MCF 10A (cell line): ENCODE measurements at places on chromosomes 3 and 15.

GRCh38 chr15:48145923-48146322 lies 25.1 kb downstream of the SLC24A5 start:
- DNase-seq = no peak

DNA sequence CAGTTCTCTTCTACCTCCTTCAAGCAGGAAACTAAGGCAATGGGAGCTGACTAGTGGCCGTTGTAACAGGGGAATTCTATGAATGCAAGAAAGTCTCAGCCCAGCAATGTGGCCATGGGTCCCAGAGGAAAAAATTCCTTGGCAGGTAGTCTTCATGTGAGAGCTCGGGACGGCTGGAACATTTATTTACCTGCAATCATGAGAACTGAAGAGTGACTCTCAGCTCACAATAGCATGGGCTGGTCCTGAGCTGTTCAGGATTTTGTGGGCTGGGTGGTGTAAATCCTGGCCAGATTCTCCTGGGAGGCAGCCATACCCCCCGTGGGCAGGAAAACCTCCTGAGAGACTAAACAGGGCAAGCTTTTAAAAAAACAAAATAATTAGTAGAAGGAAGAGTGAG lies 330.3 kb upstream of the CTNNB1 start:
- DNase-seq = no peak

- no peak for DNase-seq
Observed at GRCh38 chr15:101457696-101458095, 31.8 kb downstream of the PCSK6 start.

DNA sequence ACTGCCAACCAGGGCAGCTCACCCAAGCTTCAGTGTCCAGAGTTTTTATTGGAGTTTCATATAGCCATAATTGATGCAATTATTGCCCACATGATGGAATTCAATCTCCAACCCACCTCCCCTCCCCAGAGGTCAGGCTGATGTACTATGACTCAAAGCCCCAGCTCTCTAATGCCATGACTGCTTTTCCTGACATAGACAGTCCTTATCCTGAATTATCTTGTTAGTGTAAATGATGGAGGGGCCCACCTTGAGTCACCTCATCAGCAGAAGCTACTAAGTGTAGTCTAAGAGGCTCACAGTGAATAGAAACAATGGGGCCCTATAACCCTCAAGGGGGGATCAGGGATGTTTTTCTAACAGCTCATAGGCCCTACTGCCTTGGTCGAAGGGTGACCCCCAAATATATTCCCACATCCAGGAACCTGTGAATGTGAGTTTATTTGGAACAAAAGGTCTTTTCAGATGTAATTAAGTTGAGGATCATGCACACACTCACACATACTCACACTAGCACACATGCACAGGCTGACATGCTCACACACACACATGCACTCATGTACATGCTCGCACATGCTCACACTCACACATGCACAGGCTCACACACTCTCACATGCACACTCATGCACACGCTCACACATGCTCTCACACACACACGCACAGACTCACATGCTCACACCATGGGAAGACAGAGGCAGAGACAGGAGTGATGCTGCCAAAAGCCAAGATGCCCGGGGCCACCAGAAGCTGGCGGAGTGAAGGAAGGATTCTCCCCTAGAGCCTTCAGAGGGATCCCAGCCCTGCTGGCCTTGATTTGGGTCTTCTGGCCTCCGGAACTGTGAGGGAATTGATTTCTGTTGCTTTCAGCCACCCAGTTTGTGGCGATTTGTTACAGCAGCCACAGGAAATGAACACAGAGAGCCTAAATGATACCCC lies 131.2 kb upstream of the SMAD3 start:
- DNase-seq = no peak

DNA sequence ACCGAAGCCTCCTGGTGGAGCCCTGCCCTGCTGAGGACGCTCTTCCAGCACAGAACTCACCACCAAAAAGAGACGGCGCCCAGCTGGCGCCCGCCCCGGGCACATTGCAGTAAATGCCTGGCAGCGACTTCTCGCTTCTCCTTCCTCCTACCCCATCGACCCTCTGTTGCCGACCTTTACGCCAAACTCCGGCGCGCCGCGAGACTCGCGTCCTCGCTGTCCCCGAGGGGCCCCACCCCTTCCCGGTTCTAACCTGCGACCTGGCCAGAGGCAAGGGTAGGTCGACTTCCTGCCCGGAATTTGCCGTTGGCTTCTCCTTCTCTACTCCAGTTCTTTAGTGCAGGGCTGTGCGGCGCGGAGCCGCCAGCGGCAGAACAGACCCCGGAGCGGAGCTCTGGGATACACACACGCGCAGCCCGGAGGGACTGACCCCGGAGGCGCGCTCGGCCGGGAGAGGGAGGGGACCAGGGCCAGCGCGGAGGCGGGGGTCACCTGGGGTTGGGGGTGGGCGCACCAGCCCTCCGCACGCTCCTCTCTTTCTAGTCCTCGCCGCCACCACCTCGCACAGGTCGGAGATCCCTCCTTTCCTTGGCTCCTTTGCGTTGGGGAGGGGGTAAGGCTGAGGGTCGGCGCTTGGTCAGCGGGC lies 226.6 kb upstream of the AZI2 start:
- DNase-seq = peak; percentile 4

DNA sequence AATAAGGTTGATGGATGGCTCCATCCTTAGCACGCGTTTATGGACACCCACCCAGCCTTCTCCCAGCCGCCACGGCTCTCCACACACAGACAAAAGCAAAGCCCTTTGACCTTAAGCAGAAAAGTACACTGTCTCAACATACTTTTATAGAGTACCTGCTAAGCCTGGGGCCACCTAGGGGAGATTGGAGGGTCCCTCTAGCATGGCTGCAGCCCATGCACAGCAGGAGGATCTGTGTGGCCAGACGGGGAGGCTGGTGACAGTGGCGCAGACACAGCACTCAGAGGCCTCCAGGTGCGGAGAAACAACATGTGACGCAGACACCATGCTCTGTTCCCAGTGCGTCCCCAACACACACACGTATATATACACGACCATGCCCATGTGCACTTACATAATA lies 174.9 kb downstream of the XXYLT1 start:
- no peak for DNase-seq

DNA sequence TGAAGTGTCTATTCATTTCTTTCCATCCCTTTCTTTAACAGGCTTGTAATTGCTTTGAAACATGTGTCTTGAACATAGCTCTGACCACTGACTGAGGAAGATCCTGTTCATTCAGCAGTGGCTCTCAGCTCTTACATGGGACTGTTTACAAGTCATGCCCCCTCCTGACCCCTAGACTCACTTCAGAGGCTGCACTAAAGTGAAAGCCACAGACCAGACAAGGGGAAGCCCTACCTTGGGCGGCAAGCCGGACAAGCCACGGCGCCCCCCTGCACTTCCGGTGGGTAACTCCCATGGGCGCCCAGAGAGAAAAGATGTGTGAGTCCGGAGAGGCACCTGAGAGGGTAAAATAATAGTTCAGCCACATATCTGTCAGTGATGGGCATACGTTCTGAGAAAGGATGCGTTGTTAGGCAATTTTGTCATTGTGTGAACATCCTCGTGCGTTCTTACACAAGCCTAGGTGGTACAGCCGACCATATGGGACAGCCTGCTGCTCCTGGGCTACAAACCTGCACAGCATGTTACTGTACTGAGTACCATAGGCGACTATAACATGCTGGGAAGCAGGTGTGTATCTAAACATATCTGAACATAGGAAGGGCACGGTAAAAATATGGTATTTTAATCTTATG lies 116.2 kb downstream of the CHSY1 start:
- no peak for DNase-seq

GRCh38 chr3:71308836-71309235 lies 274.7 kb downstream of the FOXP1 start:
- DNase-seq = no peak

DNA sequence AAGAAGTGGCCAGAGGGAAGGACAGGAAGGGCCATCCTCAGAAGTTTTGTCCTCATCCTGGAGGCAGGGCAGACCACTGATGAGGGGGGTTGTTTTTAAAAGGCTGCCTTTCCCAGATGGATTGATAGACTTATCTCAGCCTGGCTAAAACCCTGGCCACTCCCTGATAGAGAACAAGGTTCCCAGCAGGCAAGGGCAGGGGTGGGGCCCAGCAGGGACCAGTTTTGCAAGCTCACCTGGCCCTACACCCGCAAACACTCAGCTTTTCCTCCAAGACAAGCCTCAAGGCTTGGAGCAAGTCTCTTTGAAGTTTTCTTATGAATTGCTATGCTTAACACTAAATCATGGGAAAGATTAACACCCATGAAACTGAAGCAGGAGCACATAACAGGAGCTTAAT lies 9.1 kb downstream of the LIPC start:
- DNase-seq = peak; percentile 29

DNA sequence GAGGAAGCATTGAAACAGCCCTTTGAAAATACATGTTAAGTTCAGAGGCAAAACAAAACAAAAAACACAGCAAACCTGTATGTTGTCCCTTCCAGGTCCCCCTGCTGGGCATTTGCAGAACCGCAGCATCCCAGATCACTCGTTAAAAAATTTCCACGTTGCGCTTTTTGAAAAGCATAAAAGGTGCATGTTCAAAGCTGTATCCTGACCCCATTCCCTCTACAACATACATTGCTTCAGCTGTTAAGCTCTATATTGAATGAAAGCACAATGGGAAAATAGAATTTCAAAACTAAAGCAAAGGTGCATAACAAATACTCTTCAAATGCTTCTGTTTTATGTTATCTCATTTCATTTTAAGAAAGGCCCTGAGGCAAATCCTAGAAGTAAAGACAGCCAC lies 328.3 kb downstream of the THSD4 start:
- DNase-seq = peak; percentile 71

- peak; percentile 27 for DNase-seq
Observed at GRCh38 chr3:114878114-114878839, 268.8 kb downstream of the ZBTB20 start.

GRCh38 chr15:71651750-71652186 lies 158.6 kb upstream of the NR2E3 start:
- DNase-seq = peak; percentile 78

- peak; percentile 31 for DNase-seq
Observed at GRCh38 chr3:150528354-150528797, 17.9 kb downstream of the SERP1 start.

DNA sequence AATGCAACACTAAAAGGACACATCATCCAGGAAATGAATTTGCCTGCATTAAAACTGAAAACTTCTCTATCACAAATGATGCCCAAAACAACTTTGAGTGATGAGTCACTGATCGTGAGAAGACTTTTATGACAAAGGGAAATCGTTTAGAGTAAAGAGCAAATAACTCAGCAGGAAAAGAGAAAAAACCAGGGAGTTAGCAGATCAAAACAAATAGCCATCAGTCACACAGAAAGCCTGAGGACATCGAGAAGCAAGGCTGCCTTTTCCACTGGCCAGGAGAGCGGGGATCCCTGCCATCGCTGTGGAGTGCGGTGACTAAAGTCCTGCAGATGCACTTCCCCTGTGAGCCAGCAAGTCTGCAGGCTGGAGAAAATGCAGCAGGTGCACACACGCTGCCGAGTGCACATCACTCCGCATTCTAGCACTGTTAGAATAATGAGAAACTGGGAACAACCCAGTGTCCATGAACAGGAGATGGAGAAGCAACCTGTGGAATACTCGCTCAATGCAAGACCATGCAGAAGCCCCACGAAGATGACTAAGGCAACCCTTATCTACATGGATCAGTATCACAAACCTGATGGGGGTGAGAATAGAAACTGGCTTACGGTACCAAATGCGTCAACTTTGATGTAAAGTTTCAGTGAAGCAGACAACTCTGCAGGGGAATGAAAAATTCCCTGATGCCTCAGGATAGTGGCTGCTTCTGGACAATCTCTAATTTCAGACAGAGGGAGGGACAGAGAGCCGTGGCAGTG lies 86.4 kb downstream of the NSMCE3 start:
- DNase-seq = no peak

DNA sequence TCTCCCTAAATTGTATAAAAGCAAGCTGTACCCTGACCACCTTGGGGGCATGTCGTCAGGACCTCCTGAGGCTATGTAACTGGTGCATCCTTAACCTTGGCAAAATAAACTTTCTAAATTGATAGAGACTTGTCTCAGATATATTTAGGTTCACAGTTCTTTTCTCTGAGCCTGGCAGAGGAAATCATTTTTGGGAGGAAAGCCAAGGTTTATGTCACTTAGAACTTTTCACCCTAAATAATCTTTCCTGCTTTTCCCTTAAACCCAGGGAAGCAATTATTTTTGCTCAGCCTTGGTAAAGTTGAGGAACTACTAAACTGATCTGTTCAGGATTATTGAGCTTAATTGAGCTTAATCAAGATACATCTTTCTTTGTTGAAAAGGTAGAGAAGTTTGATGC lies 608.9 kb downstream of the PDCD6IP start:
- DNase-seq = no peak

- DNase-seq = peak; percentile 46
Observed at GRCh38 chr3:52683611-52684010, 2.1 kb downstream of the PBRM1 start.
